ENCODE measurements at places on chromosomes 7 and 10.

- no peak for DNase-seq
Observed at GRCh38 chr10:92108747-92109146, 182.1 kb downstream of the CPEB3 start.

GRCh38 chr7:30796105-30796869, 25.1 kb downstream of the MINDY4 start:
- DNase-seq: no peak

DNA sequence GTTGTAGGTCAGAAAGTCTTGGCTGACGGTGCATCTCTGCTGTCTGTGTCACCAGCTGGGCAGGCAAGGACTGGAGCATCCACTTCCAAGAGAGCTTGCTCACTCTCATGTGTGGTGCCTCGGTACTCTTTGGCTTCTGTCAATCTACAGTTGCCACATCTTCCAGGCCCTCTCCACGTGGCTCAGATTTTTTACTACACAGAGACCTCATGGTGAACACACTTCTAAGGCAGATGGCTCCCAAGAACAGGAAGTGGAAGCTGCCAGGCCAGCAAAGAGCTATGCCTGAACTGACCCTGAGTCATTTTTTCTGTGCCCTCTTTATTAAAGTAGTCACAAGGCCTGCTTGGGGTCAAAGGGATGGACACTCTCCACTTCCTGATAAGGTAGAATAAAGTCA, 351.5 kb upstream of the AUTS2 start:
- no peak for DNase-seq

- DNase-seq: no peak
Observed at GRCh38 chr7:82678716-82679115, 235.1 kb upstream of the CACNA2D1 start.

GRCh38 chr7:70063927-70064326, 465.7 kb downstream of the AUTS2 start:
- DNase-seq: no peak

- no peak for DNase-seq
Observed at GRCh38 chr10:65430979-65431378, 1494.9 kb upstream of the LRRTM3 start.

- no peak for DNase-seq
Observed at GRCh38 chr10:73232887-73233286, 14.2 kb downstream of the DNAJC9 start.

- no peak for DNase-seq
Observed at GRCh38 chr7:78677391-78677790, 776.1 kb downstream of the MAGI2 start.

DNA sequence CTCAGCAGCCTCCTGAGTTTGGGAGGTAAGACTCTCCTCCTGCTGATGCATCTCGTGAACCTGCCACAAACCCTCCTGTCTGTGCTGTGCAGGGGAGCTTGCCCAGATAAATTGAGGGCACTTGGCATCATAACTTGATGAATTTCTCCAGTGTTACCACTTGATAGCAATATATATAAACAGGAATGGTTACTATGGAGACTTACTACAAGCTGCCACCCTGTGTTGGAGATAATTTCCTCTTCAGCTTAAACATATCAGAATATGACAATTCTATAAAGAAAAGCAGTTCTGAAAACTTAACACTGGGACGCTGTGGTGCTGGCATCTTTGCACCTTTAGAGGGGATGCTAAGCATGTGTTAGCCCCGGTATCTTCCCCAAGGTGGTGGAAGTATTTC, 14.9 kb downstream of the PFKFB3 start:
- no peak for DNase-seq

DNA sequence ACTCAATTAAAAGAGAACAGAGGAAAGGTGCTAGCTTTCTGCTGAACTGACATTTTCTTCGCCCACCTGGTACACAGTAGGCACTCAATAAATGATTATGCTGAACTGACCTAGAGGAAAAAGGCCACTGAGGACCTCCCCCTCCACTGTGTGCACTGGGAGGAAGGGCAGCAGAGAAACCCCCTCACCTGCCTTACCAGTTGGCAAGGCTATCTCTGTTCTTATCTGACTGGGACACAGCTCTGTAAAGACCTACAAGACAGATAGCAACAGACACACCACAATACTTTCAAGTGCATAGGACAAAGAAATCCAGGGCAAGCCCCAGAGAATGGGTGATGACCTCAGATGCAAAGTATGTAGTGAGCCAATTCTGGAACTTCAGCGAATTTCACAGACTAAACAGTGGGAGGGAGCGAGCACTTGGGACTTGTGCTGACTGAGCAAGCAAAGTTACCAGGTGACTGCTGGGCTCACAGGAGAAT, 30.4 kb downstream of the PDLIM1 start:
- no peak for DNase-seq

DNA sequence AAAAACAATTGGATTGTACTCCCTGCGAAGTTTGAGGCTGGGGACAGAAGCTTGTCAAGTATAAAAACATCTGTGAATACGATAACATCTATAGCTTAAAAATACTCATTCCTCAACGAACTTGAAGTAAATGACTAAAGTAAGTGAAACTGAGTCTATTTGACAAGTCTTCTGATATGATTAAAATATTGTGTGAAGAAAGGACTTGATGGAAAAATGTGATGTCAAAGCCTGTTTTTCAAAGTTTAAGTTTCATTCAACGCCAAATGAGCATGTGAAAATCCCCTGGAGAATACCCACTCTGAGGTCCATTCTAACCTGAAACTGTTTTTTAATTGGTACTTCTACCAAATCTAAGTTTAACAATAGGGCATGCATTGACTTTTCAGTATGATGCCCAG, 122.3 kb upstream of the MDFIC start:
- DNase-seq: no peak

DNA sequence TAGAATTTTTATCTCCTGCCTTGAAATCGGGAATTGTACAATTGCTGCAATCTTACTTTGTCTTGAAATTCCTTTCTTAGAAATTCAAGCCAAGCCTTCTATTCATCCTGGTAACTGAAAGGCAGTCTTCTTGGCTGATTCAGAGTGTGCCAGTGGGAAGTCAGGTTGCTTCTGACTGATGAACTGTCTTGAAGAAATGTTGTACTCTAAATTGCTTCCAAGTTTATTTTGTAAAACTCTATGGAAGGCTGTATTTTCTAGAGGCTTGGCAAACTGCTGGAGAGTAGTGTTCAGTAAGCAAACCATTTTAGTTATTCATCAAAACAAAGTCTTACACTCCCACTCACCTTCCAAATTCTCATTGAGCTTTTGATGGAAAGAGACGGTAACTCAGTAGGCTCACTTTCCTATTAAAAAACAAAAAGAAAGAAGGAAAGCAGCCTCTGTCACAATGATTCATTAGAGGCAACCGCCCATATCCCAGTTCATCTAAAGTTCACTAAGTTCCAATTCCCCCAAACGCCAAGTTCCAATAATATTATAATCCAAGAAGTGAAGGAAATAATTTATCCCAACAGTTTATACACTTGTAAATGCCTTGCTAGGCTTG, 187.9 kb upstream of the MALRD1 start:
- no peak for DNase-seq

DNA sequence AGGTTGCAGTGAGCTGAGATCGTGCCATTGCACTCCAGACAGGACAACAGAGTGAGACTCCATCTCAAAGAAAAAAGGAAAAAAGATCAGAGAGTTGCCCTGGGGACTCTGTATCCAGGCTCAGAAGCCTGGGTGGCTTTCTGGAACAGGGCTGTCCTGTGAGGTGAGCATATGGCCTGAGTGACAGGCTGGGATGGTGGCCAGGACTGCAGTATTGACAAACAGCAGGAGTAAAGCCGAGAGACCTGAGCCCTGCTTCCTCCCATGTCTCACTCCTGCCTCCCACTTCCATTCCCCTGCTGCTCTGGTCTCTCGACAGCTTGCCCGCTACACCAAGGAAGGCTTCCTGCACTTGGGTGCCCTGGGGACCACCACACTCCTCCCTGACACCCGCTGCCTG, 578.5 kb downstream of the GALNT17 start:
- no peak for DNase-seq

DNA sequence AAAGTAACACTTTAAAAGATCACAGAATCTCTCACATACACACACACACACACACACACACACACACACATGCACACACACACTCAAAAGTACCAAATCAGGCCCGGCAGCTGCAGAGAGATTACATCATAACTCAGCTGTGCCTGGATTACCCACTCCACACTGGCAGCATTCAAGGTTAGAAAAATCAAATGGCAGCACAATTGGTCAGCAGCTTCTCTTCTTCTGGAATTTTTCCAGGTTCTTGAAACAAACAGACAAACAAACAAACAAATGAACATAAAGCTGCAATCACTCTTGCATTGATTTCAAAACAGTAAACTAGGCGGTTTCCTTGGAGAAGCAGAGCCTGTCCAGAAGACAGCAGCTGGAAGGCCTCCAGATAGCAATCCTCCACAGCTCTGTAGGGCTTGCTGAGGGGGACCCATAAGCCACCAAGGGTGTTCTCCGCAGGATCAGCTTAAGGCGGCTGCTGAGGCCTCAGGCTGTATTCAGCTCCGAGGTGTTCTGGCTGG, 24.5 kb upstream of the FAM133B start:
- DNase-seq: no peak

DNA sequence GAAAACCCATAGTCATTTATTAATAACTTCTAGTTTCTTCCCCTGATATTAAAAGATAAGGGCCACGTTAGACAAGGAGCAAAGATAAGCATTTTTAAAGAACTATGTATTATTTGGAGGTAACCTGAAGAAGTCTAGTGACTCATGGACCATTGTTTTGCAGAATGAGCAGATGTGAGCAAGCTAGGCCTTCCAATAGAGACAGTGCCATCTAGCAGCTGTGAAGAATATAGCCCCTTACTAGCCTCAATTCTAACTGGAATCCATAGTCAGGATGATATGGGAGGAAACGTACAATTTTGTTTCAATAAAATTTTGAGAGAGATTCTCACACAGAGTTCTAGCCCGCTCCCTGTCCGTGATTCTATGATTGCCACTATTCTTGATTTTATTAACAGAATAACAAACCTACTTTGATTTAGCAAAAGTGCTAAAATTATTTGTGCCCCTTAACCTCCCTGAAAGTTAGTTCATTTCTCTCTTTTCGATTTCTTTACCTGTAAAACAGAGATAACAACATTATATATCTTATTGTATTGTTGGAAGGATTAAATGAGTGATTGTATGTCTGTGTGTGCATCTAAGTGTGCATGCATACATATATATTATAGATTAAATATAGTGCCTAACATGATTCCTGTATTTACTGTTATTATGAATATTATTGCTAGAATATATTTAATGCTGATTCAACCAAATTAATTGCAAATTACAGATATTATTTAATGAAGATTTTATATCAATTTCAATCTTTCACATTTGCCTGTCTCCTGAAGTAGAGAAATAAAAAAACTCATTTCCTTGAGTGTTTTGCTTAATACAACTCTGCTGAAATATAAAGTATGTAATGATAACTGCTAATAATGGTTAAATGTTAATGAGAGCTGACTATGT, 22.7 kb downstream of the FAM237B start:
- no peak for DNase-seq

- DNase-seq: no peak
Observed at GRCh38 chr10:35555962-35556930, 48.9 kb upstream of the GJD4 start.

DNA sequence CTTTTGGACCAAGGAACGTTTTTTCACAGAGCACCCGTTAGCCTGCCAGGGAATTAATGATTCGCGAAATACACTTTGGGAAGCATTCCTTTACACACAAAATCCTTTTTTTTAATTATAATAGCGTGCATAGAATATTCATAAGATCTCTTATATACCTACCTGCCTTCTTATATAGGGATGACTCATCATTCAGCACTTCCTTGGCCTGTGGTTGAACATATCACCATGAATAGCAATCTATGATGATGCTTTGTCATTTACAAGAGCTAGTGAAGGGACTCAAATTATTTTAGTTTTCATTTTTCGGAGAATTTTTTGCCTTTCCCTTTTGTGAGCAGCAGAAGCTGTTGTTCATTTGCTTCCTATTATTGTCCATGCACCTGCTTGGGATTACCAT, 97.0 kb downstream of the CDH23 start:
- DNase-seq: no peak

- DNase-seq: no peak
Observed at GRCh38 chr10:119368991-119369869, 161.9 kb downstream of the GRK5 start.

DNA sequence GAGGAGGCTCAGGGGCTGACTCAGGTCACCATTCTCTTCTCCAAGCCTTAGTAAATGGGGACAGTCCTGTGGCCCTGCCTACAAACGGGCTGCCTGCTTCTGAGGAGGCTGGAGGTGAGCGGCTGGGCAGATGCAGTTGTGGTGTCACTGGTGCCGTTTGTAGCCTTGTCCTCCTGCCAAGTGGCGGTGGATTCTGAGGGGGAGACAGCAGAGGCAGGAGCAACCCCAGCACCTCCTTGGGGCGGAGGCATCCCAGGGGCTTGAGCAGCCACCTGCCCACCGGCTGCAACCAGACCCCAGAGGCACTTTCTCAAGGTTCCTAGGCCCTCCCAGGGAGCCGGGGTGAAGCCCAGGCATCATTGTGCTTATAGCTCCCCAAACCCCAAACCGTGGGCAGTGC, 112.5 kb downstream of the ZMIZ1 start:
- DNase-seq: no peak

DNA sequence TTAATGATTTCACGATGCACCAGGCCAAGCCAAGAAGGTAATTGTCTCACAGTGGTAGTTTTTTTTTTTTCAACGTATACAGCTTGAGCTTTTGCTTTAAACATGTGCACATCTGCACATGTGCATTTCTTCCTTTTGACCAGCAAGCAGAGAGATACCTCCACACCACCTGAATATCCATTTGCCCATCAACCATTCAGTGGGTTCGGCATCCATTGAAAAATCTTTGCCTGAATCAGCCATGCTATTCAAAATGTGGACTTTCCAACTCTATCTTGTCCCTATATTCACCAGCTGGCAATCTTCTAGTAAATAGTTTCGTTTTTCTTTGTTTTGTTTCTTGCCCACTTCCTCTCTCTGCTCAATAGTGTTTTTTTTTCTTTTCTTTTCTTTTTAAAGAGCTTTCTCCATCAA, 7.7 kb upstream of the TRA2A start:
- no peak for DNase-seq

DNA sequence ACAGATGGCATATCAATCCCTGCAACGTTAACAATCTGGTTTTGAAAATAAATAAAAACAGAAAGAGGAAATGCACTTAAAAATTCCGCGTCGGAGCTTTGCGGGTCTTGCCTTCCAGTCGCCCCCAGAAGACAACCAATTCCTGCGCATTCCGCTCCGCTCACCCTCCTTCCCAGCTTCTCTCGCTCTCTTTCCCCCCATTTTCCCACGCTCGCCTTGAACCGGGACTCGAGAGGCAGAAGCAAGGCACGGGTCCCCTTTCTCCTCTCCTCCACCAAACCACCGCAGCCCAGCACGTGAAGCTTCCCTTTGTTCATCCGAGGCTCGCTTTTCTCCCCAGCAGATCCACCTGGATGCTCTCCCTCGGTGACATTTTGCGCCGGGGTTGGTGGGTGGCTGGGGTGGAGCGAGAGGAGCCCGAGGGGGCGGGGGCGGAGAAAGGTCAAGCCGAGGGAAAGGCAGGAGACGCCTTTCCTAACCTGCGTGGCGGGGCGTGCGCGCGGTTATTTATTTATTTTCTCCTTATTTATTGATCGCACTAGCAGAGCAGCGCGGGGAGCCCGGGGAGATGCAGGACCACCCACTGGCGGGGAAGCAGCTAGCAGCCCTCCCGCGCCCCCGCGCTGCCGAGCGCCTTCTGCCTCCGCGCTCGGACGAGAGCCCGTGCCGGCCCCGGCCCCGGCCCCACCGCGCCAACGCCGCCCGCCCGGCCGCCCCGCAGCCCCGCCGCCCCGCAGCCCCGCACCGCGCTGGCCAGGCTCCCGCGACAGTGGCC, at the start of gene KCND2:
TSS of gene KCND2 (plus strand) at position 475 of the 775 bp plus-strand sequence.
- DNase-seq: no peak
